ENCODE measurements at places on chromosomes 1 and 21. TPM values are rescaled to one million over a fixed set of nuclear protein-coding genes. Genes with fewer than 3 reads are reported as not detected.

Gene PUM1
- 56.3 TPM for polyA plus RNA-seq

Gene LHX8
- not detected for polyA plus RNA-seq

Gene CELA3A
- not detected for polyA plus RNA-seq

Gene PRAMEF33
- polyA plus RNA-seq: not detected

Gene OR14K1
- polyA plus RNA-seq: not detected

Gene C1QB
- not detected for polyA plus RNA-seq

Gene SPRR3
- polyA plus RNA-seq: not detected

Gene KIF2C
- not detected for polyA plus RNA-seq
